ENCODE measurements at places on chromosomes 2 and 18. TPM values are rescaled to one million over a fixed set of nuclear protein-coding genes. Genes with fewer than 3 reads are reported as not detected.
A peak's percentile ranks its signal among the peaks of the same experiment; 100 is the strongest.

- H3K4me3 ChIP-seq, result peak overlapping the region; percentile 55
- peak; percentile 87 for DNase-seq
- peaks cover 7% of the 10 kb centered on the region for H3K27me3 ChIP-seq
- H3K27ac ChIP-seq, result peak overlapping the region; percentile 88
These were observed 1.8 kb downstream of the RTKN start for GRCh38 chr2:74439803-74440377.

DNA sequence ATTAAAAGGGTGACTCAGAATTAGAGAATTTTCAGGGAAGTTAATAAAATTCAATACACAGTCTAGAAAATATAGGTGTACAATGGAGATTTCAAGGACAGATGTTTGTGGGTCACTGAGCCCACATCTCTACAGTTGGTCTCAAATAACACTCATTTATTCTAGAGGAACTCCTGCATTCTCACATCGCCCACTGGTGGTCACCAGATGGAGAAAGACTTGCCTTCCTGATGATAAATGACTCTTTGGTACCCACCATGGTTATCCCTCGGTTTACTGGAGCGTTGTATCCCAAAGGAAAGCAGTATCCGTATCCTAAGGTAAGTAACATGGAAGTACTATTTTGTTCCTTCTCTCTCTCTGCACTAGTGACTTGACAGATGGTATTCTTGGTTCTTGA is 1297.1 kb downstream of the DPP10 start:
- H3K36me3 ChIP-seq, result no peaks in the 10 kb centered on the region
- H3K4me1 ChIP-seq, result no peaks in the 10 kb centered on the region
- H3K27me3 ChIP-seq, result no peaks in the 10 kb centered on the region
- H3K27ac ChIP-seq, result no peak overlapping the region

Gene MYOM1
- total RNA-seq, result 16.5 TPM

DNA sequence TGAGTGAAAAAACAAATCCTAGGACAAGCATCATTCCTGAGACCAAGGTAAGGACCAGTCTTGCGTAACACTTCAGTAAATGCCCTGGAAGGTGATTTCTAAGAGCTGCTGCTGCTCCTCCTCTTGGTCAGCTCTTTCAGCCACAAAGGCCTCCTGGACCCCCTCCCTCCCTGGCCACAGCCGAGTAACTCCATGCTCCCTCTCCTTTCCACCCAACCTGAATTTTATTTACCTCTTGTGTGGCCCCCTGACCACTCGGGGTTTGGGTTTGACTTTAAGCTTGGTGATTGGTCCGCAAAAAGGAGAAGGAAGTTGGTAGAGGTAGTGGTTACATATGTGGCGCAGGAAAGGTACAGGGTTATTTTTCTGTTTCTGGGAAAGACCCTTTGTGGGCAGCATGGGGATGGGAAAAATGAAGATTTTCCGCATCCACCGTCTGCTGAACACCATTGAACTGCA is 9.2 kb downstream of the HTRA2 start:
- no peak overlapping the region for H3K27ac ChIP-seq
- DNase-seq, result no peak
- no peaks in the 10 kb centered on the region for H3K36me3 ChIP-seq

DNA sequence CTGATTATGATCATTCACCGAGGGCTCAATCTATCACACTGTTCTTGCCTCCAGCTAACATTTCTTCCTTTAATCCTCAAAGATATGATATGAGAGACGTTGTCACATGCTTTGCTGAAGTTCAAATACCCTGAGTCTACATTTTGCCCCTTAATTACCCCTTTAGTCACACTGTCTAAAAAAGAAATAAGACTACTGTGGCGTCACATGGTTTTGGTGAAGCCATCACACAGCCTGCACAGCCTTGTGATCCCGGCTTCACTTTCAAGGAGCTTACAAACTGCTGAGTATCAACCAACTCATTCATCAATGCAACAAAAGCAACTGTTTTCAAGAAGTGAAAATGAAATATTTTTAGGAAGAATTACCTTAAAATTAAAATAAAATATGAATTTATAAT is 31.9 kb upstream of the SOCS6 start:
- H3K4me1 ChIP-seq, result no peaks in the 10 kb centered on the region
- no peak overlapping the region for H3K27ac ChIP-seq
- H3K36me3 ChIP-seq, result no peaks in the 10 kb centered on the region
- H3K27me3 ChIP-seq, result no peaks in the 10 kb centered on the region

DNA sequence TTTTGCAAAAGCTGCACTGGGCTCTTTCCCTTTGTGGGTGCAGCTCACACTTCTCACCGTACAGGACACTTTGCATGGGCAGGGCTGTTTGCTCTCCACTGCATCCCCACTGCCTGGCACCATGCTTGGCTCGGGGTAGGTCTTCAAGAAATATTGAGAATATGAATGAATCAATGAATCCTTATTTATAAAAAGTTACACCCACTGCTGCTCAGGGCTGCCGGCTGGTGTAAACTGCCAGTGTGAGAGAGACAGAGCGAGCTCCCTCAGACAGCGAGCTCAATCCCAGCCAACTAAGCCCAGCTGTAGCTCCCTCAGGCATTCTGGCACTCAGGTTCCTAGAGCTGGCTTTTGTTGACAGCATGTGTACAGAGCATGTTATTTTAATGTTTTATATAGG is 3.4 kb downstream of the TMEM185B start:
- H3K27me3 ChIP-seq, result no peaks in the 10 kb centered on the region
- no peak overlapping the region for H3K27ac ChIP-seq
- no peak overlapping the region for H3K4me3 ChIP-seq
- peaks cover 40% of the 10 kb centered on the region for H3K4me1 ChIP-seq
- peak; percentile 8 for DNase-seq

DNA sequence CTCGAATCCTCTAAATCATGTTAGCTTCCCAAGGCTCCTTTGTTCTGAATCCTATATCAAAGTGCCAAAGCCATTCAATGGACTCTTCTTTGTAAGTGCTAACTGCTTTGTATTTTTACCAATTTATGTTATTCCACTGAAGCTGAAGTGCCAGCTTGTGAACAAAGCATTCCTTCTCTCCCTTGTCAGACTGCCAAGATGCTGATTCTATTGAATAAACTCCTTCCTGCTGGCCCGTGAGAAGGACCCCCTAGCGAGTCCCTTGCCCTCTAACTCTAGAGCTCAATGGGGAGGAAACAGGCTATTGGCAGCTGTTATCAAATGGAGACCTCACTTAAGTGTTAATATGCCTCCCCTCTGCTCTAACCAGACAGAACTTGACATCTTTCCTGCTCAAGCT is 1097.9 kb upstream of the CNTNAP5 start:
- H3K27ac ChIP-seq, result no peak overlapping the region
- no peaks in the 10 kb centered on the region for H3K27me3 ChIP-seq
- H3K4me3 ChIP-seq, result no peak overlapping the region
- no peaks in the 10 kb centered on the region for H3K4me1 ChIP-seq

Gene PPIL3
- total RNA-seq, result 30.3 TPM

- no peak overlapping the region for H3K4me3 ChIP-seq
- no peaks in the 10 kb centered on the region for H3K27me3 ChIP-seq
- H3K36me3 ChIP-seq, result no peaks in the 10 kb centered on the region
- no peak for DNase-seq
- no peaks in the 10 kb centered on the region for H3K4me1 ChIP-seq
- H3K27ac ChIP-seq, result no peak overlapping the region
These were observed 139.6 kb upstream of the NETO1 start for GRCh38 chr18:73007195-73007914.

DNA sequence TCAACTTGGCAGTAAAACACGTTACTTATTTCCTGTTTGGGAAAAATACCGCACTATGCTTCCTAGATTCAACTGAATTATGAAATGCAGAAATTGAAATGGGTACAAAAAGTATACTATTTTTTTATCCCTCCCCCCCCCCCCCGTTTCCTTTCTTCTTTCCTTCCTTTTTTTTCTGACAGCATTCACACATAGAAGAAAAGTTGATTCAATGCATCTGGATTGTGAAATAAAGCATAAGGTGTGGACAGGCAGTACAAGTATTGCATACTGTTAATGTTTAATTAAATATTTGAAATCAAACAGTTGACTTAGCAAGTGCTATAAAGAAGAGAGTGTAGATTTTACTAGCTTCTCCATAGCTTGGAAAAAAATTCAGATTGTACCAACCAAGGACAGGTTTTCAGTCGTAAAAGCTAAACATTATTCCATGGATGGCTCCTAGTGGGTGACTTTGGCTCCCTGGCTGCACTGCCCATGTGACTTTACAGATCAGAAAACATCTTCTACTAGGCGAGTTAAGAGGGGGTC is 21.6 kb upstream of the AGFG1 start:
- peaks cover 8% of the 10 kb centered on the region for H3K4me1 ChIP-seq
- H3K27ac ChIP-seq, result peak overlapping the region; percentile 78
- no peaks in the 10 kb centered on the region for H3K36me3 ChIP-seq
- no peak overlapping the region for H3K4me3 ChIP-seq
- DNase-seq, result no peak
- no peaks in the 10 kb centered on the region for H3K27me3 ChIP-seq

DNA sequence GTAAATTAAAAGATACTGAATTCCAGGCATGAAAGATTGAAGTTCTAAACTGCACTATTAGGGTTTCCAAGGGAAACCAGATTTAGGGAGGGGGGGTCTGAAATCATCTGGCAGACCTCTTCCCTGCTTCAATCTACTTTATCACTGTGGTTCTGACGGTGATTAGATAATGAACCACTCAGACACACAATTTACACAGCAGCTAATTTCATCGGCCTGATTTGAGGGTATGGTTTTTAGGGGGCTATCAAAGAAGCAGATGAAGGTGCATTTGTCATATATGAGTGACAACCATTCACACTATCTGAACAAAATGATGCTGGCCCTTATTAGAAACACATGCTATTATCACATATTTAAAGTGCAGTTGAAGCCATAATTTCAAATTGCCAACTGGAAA is 106.0 kb downstream of the OLA1 start:
- peaks cover 7% of the 10 kb centered on the region for H3K36me3 ChIP-seq
- no peak for DNase-seq
- no peak overlapping the region for H3K4me3 ChIP-seq
- no peaks in the 10 kb centered on the region for H3K4me1 ChIP-seq
- no peaks in the 10 kb centered on the region for H3K27me3 ChIP-seq
- H3K27ac ChIP-seq, result no peak overlapping the region

GRCh38 chr2:43943809-43944452 is 51.9 kb downstream of the LRPPRC start:
- H3K27ac ChIP-seq, result no peak overlapping the region
- no peaks in the 10 kb centered on the region for H3K4me1 ChIP-seq
- H3K36me3 ChIP-seq, result peaks cover 75% of the 10 kb centered on the region
- no peak overlapping the region for H3K4me3 ChIP-seq
- no peak for DNase-seq

Gene TUBA3E
- not detected for total RNA-seq

GRCh38 chr18:57619876-57620275 is 1.8 kb downstream of the NARS1 start:
- H3K27ac ChIP-seq, result no peak overlapping the region
- H3K27me3 ChIP-seq, result no peaks in the 10 kb centered on the region
- peaks cover 44% of the 10 kb centered on the region for H3K36me3 ChIP-seq
- H3K4me3 ChIP-seq, result no peak overlapping the region

Gene AAK1
- 32.4 TPM for total RNA-seq

Gene PSMA8
- total RNA-seq, result not detected

DNA sequence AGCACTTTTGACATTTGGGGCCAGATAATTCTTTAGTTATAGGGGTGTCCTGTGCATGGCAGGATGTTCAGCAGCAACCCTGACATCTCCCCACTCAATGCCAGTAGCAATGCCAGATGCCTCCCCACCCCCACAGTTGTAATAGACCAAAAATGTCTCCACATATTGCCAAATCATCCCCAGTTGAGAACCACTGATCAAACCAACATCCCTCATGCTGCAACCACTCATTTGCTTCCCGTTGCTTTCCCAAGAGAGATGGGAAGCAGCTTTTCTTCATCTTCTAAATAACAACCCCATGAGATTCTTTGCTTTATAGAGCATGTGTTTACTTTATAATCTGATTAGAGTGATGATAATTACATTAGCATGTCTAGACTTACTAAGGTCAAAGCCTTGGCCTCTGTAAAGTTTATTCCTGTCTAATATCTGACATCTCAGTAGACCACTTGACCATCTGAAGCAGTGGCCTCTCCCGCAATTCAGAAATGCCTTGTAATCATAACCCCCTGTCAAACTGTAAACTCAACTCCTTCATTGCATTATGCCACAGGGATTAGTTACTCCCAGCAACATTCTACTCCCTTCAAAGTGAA is 28.7 kb upstream of the C1D start:
- no peaks in the 10 kb centered on the region for H3K36me3 ChIP-seq
- no peak overlapping the region for H3K4me3 ChIP-seq
- H3K4me1 ChIP-seq, result no peaks in the 10 kb centered on the region
- no peak for DNase-seq
- H3K27ac ChIP-seq, result no peak overlapping the region

- peaks cover 17% of the 10 kb centered on the region for H3K4me1 ChIP-seq
- no peaks in the 10 kb centered on the region for H3K36me3 ChIP-seq
- no peaks in the 10 kb centered on the region for H3K27me3 ChIP-seq
- peak; percentile 78 for DNase-seq
- H3K27ac ChIP-seq, result peak within 1 kb of the TSS; percentile 81
- H3K4me3 ChIP-seq, result peak within 1 kb of the TSS; percentile 72
These were observed at the start of gene INPP4A for GRCh38 chr2:98444436-98445176. TSS of gene INPP4A (plus strand) at chr2:98444858. CDS start at chr2:98520049, 75,191 bp downstream.

Gene FAM161A
- 6.7 TPM for total RNA-seq

GRCh38 chr2:112658839-112659667 is 13.3 kb downstream of the SLC20A1 start:
- no peaks in the 10 kb centered on the region for H3K4me1 ChIP-seq
- no peak for DNase-seq
- H3K4me3 ChIP-seq, result no peak overlapping the region
- peaks cover 98% of the 10 kb centered on the region for H3K36me3 ChIP-seq

GRCh38 chr2:240530181-240530580 is 27.6 kb downstream of the ANKMY1 start:
- H3K27ac ChIP-seq, result no peak overlapping the region
- no peaks in the 10 kb centered on the region for H3K27me3 ChIP-seq
- H3K4me3 ChIP-seq, result no peak overlapping the region
- H3K4me1 ChIP-seq, result no peaks in the 10 kb centered on the region

GRCh38 chr2:226487573-226487972 is 312.0 kb downstream of the IRS1 start:
- no peaks in the 10 kb centered on the region for H3K4me1 ChIP-seq
- H3K27me3 ChIP-seq, result no peaks in the 10 kb centered on the region
- no peak overlapping the region for H3K4me3 ChIP-seq
- H3K27ac ChIP-seq, result no peak overlapping the region
- no peak for DNase-seq
- H3K36me3 ChIP-seq, result no peaks in the 10 kb centered on the region

DNA sequence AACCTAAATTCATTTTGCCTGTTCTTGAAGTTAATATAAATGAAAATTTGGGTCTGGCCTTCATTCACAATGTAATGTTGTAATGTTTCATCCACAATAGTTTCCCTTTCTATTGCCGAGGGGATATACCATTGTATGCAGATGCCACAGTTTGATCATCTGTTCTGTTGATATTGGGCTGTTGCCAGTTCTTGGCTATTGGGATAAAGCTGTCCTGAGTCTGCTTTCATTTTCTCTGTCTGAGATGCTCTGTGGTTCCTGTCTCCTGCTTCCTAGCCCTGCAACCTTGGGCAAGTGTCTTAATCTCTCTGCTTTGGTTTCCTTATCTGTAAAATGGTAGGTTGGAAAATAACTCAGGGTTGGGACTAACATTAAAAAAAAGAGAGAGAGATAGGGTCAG is 25.2 kb downstream of the B3GNT2 start:
- no peaks in the 10 kb centered on the region for H3K27me3 ChIP-seq
- DNase-seq, result no peak
- H3K36me3 ChIP-seq, result peaks cover 32% of the 10 kb centered on the region
- H3K4me3 ChIP-seq, result no peak overlapping the region

- no peak overlapping the region for H3K4me3 ChIP-seq
- H3K27ac ChIP-seq, result no peak overlapping the region
- DNase-seq, result no peak
- no peaks in the 10 kb centered on the region for H3K36me3 ChIP-seq
- no peaks in the 10 kb centered on the region for H3K27me3 ChIP-seq
These were observed 34.5 kb downstream of the DTNA start for GRCh38 chr18:34744569-34744968.

Gene SPAST
- total RNA-seq, result 10.1 TPM

Measured in stomach (tissue), 19 donors.